ENCODE measurements at places on chromosomes 2 and 18.

- no peak for DNase-seq
Observed at GRCh38 chr2:98464772-98465310, 20.2 kb downstream of the INPP4A start.

GRCh38 chr18:76259711-76260110, 235.3 kb downstream of the ZNF516 start:
- DNase-seq, result no peak

- no peak for DNase-seq
Observed at GRCh38 chr2:33812707-33813106, 213.6 kb upstream of the FAM98A start.

- no peak for DNase-seq
Observed at GRCh38 chr2:42087137-42087856, 39.5 kb downstream of the PKDCC start.

GRCh38 chr2:69077252-69077950, 64.4 kb downstream of the ANTXR1 start:
- no peak for DNase-seq

DNA sequence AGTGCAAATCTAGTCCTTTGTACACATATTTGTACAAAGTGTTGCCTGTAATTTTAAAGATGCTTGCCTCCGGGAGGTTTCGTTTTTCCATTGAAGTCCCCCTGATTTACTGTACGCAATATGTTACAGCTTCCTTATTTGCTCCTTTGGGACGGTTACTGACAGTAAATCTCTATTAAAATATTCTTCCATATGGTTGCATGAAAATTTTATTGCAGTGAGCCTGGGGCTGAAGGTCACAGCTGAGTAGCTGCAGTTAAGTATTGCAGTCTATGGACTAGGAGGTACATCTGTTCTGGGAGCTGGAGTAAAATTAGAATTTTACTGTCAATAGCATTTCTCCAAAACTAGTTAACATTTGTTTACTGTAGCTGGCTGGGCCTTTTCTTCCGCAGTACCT, 119.2 kb downstream of the ETAA1 start:
- no peak for DNase-seq

DNA sequence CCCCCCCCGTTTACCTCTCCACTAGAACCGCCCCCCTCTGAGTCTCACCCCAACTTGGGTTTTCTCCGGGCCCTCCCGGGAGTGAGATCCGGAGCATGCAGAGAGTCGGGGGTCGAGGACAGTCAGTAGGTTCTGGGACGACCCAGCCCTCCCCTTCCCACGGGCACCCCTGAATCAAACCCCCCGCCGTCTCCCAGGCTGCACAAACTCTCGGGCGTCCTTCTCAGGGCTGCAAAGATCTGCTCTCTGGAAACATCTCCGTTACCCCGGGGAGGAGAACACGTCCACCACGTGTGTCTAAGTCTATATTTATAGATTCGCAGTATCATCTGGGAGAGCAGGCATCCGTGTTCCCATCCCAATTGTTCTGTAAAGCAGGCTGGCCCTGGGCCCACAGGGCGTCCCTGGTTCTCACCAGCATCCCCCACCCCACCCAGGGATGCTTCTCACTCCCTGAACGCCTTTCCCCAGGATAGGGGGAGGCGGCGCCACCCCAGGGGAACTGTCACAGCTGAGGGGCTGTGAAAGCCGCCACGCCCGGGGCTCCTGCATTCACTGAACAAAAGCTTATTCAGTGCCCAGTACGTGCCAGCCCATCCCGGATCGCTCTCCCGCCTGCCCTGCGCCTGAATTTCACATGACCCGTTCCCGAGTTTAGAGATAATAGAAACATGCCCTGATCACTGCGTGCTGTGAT, 765 bp upstream of the DIPK1C start:
- DNase-seq, result no peak

- no peak for DNase-seq
Observed at GRCh38 chr2:42359965-42360483, 993 bp downstream of the COX7A2L start.

- no peak for DNase-seq
Observed at GRCh38 chr2:169727065-169727464, 6.6 kb upstream of the KLHL23 start.

DNA sequence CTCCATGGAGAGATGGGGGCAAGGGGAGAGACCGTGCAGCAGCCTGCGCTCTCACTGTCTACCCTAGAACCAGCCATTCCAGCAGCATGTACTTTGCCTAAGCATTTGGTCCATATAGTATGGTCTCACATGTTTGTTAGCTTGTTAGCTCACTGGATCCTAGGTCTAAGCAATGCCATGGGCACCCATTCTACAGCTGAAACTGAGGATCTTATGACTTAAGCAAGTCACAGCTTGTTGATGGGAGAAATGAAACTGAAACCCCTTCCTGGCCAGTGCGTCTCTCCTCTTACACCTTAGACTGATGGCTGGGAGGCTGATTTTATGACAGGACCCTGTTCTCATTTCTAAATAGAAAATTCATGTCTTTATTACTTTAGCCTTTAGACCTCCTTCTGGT, 90.1 kb downstream of the EPAS1 start:
- no peak for DNase-seq

DNA sequence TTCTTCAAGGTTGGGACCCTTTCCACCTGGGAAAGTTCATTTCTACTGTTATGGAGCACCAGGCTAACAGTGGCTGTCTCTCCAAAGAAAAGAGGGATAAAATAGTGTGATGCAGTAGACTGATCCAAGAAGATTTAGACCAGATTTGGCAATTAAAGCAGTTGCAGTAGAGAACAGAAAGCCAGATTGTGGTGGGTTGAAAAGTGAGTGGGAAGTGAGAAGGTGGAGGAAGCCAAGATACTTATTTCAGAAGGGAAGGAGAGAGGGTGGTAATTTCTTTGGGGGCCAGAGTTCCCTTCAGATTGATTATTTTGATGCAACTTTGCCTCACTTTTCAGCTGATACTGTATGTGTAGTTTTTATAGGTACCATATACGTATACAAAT, 8.0 kb downstream of the MYL12B start:
- no peak for DNase-seq

- no peak for DNase-seq
Observed at GRCh38 chr2:112887964-112888749, 22.8 kb upstream of the IL37 start.

- no peak for DNase-seq
Observed at GRCh38 chr2:237939251-237939650, 27.6 kb upstream of the UBE2F start.

DNA sequence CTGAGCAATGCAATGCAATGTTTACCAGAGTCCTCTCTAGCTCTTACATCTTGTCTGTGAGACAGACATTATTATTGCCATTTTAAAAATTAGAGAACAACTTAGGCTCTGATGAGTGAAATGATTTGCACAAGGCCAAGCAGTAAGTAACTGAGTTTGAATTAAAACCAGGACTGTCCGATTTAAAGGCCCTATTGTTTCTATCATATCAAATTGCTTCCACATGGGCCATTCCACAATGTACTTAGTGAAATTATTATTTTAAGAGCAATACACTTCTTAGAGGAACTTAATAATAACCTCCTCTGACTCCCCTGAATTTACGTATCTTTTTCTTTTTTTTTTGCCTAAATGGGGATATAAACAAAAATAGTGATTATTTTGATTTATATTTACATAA, 64.6 kb downstream of the PLCL1 start:
- DNase-seq, result no peak

- peak; percentile 23 for DNase-seq
Observed at GRCh38 chr18:499776-500631, 497 bp downstream of the COLEC12 start.

GRCh38 chr2:134507697-134508096, 211.1 kb downstream of the TMEM163 start:
- DNase-seq, result no peak

DNA sequence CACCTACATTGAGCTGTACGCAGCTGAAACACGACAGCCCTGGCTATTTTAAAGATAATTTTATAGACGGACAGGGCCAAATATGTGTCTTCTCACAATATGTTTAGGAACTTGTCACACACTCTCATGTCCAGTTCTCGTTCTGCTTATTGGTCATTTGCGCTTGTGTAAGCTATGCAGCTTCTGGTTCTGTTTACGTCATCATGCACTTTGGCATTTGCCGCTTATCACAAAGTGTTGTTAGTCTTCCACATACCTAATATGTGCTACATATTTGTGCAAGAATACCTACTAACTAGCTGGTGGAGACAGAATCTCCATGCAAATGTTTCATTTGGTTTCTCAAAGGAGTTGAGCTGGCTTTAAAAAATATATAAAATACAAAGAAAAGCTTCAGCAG, 7.5 kb upstream of the ZNF516 start:
- DNase-seq, result no peak

- no peak for DNase-seq
Observed at GRCh38 chr2:86335865-86336674, 1.4 kb downstream of the REEP1 start.

Data from neuronal stem cell (in vitro differentiated cells).